ENCODE measurements at places on chromosomes 1 and 21.
A peak's percentile ranks its signal among the peaks of the same experiment; 100 is the strongest.

DNA sequence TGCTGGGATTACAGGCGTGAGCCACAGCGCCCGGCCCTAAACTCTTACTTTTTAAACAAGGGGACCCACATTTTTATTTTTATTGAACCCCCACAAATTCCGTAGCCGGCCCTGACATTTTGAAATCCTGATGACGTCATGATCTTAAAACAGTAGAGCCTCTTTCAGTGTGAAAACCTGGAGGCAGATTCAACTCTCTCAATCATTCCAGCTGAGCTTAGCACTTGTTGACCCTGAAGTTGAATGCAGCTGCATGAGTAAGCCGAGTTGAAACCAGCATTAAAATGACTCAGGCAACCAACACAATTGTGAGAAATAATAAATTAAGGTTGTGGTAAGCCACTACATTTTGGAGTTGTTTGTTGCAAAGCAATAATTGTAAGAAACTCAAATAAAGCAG, 93.9 kb upstream of the ADGRL4 start:
- DNase-seq = peak; percentile 70

DNA sequence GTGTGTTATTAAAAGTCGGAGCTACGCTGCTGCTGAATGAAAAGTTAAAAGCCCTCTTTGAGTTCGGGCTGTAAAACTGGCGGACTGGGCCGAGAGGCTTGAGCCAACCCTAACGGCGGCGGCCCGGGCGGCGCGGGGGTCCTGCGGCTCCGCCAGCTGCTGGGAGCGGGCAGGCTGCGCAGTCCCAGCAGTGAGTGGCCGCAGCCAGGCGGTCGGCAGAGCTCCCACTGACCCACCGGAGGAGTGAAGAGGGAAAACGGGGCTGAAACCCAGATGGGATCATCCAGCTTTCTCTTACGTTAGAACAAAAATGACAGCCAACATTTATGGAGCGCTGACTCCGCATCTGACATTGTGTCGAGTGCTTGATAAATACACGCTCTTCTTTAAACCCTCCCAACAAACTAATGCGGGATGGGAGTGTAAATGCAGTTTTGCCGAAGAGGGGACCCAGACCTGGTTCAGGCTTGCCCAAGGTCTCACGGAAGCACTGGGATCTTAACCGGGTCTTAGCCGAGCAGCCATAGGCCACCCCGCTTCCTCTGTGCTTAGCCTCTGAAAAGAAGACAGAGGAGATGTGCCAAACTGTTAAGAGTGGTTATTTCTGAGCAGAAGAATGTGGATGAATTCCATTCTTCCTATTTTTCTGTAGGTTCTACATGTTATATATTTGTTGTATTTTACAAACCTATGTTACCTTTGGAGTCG, 3.5 kb downstream of the GRHL3 start:
- DNase-seq = no peak

GRCh38 chr1:53945433-53946251, at the start of gene IFT25:
TSS of gene IFT25 (minus strand) at chr1:53945699. CDS start at chr1:53940082, 5,617 bp downstream.
- DNase-seq = peak; percentile 60

- no peak for DNase-seq
These were observed 1.3 kb downstream of the UBL4B start for GRCh38 chr1:110113551-110113950.
